ENCODE measurements at places on chromosomes 7 and 10.

- no peak for DNase-seq
Measured at GRCh38 chr7:106545275-106545674, 115.7 kb downstream of the CCDC71L start.

- no peak for DNase-seq
Measured at GRCh38 chr10:37975401-37975991, 951 bp downstream of the ZNF25 start.

DNA sequence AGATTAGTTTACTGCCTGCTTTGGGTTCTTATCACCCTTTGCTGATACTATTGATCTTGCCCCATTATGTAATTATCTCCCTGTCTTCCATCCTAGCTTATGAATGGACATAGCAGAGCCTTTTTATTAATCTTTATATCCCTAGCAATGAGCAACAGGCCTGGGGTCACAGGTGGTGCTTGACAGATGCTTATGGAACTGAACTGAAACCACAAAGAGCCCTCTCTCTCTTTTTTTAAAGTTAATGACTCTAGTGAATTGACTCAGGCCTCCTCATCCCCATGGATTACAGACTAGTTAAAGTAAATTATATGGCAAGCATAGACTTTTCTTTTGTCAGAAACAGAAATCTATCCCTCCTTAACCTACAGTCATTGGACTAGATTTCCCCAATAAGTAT, 265.2 kb downstream of the PHTF2 start:
- DNase-seq, result no peak

DNA sequence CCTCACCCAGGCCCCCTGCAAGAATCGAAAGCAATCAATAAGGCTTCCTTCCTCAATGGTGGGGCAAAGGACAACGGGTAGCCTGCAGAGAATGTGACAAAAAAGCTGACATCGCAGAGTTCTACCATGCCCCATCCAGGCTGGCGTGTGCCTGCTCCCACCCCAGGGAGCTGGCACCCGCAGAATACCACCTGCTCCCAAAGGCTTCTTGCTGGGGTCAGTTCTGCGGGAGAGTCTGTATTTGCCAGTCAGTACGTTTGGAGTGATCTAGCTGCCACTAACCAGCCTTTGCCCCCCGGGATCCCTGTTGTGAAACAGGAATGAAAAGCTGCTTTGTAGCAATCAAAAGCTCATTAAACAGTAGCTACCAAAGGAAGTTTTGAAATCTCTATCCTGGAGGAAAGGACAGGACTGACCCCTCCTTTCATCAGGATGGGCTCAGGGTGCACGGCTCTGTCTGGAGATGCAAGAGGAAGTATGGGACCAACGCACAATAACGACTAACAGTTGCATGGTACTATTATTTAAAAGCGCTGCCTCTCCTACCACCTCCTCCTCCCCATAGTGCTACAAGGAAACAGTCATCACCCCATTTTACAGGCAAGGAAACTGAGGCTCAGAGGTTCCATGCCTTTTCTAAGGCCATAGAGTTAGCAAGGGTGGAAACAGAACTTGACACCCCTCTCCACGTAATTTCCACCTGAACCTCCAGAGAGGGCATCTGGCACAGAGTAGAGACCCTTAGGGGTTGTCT, 67.0 kb downstream of the FGFR2 start:
- DNase-seq, result no peak

DNA sequence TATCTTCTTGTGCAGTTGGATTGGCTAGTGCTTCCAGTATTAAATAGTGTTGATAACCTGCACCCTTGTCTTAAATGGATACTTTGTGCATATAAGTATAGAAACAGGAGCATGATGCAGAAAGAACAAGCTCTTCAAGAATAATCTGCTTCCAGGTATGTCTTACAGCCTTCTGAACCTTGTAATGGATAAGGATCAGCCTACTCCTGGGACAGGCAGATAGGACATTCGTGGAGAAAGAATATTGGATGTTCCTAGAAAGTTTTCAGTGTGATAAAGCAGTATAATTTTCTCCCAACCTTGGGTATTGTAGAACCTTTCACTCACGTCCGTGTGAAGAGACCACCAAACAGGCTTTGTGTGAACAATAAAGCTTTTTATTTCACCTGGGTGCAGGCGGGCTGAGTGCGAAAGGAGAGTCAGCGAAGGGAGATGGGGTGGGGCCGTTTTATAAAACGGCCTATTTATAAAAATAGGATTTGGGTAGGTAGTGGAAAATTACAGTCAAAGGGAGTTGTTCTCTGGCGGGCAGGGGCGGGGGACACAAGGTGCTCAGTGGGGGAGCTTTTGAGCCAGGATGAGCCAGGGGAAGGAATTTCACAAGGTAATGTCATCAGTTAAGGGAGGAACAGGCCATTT, 27.2 kb downstream of the C1GALT1 start:
- no peak for DNase-seq

- no peak for DNase-seq
Measured at GRCh38 chr10:16843252-16843870, 26.1 kb upstream of the RSU1 start.

- DNase-seq, result no peak
Measured at GRCh38 chr7:155948423-155948822, 136.2 kb upstream of the SHH start.

- no peak for DNase-seq
Measured at GRCh38 chr10:34188221-34188620, 626.9 kb downstream of the PARD3 start.

DNA sequence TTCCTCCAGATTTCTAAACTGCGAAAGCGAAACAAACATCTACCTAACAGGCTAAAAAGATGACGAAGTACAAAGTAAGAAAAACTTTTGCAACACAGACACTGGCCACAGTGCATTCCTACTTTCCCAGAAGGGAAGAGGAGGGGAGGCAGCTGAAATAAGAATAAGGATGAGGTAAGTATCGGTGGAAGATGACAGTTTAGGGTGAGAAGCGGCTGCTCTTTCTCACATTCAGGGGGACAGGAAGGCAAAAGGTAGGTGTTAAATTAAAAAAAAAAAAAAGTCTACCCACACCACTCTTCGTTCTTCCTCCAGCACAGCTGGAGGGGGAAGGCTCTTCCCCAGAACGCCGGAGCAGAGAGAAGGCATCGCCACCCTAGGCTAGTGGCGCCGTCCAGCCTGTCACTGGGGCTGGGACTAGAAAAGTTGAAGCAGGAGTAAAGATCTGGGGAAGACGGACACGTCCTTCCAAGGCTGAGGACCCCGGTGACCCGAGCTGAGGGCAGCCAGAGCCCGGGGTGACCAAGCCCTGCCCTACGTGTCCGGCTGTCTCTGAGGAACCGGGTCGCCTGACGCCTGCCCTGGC, 846 bp downstream of the DNAJC1 start:
- DNase-seq, result no peak

DNA sequence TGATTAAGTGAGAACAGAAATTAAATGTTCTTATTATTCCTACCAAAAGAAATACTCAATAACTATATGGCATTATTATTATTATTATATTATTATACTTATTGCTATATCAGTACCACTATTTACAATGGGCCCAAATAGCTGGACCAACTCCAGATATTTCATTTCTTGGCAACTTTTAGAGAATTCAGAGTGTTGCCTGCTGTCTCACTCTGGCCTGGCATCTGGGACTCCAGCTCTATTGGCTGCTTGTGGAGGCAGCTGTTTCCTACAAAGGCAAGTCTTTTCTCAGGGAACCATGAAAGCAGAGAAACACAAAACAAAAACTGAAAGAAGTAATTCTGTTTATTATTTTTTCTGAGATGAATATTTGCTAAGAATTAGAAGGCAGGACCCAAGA, 105.1 kb upstream of the SORCS1 start:
- DNase-seq, result no peak

- no peak for DNase-seq
Measured at GRCh38 chr10:79492839-79493238, 19.5 kb upstream of the EIF5AL1 start.

- DNase-seq, result peak; percentile 56
Measured at GRCh38 chr10:784403-785088, 95.1 kb upstream of the DIP2C start.

Data from stimulated activated CD4-positive, alpha-beta T cell treated with anti-CD3 and anti-CD28 coated beads, Interleukin-1b, Interleukin-23, amount 100 ng/mL, for 4 hours (primary cell).